ENCODE measurements at places on chromosomes 11 and 22.
A peak's percentile ranks its signal among the peaks of the same experiment; 100 is the strongest.

DNA sequence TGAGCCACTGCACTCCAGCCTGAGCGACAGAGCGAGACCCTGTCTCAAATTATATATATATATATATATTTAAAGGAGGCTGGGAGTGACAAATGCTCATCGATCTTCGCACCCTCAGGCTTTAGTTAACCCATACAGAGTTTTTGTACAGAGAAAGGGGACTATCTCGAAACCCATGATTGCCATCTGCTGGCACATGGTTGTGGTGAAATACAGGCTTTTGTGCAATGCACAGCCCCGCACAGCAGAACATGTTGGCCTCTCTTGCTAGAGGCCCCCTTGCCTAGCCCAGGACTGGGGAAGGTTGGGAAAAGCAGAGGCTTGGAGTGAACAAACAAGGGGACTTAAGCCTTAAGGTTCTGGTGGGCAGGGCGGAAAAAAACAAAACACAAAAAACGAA is 3.6 kb downstream of the MYBPC3 start:
- DNase-seq = peak; percentile 31

DNA sequence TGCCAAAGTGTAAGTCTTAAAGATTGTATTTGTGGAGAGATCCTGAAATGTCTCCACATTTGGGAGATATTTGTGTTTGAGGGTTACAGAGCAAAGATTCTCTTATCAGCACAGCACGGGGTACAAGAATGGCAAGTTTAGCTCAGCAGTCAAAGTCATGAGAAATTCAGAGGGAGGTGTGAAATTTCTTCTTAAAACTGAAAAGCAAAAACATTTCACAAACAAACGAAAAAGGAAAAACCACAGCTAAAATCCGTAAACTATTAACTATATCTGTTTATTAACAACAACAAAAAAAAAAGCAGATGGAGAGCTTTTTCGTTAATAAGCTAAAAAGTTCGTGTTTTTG is 40.9 kb upstream of the ETS1 start:
- no peak for DNase-seq

- DNase-seq = peak; percentile 71
These were observed 63.0 kb downstream of the PPFIBP2 start for GRCh38 chr11:7576726-7577290.

GRCh38 chr22:28231441-28231840 is 312.4 kb upstream of the PITPNB start:
- DNase-seq = peak; percentile 52

DNA sequence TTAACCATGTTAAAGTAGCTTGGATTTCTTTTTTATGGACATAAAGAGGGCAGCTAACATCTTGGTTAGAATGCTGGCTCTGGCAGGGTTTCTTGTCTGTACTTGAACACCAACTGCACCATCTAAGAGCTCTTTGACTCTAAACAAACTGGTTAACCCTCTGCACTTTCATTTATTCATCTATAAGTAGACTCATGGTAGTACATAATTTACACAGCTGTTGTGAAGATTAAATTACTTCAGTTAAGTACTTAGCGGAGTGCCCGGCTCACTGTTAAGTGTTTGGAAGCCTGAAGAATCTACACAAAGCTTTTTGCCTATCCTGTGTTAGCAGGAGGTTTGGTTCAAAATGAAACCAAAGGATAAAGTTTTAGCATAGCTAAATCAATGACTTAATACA is 846.2 kb upstream of the API5 start:
- DNase-seq = no peak

GRCh38 chr22:39943953-39944872 is 16.0 kb upstream of the TMA7B start:
- no peak for DNase-seq

GRCh38 chr11:119897046-119897440 is 168.0 kb upstream of the NECTIN1 start:
- DNase-seq = no peak

DNA sequence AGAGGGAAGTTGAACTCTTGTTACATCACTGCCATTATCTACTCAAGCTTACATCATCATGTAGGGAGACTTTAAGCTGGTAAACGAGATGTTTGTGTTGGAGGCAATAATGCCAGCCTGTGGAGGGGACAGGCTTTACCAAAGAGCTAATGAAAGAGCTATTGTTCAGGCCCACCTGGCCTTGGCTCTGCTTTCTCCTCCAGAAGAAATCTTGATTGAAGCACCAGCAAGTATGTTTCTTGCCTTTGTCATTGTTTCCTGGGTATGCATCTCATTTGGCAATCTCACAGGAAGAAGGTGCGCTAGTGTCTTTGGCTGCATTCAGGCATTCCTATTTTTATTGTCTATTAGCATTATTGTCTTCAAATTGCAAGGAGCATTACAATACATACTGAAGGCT is 16.7 kb upstream of the CARD18 start:
- no peak for DNase-seq

DNA sequence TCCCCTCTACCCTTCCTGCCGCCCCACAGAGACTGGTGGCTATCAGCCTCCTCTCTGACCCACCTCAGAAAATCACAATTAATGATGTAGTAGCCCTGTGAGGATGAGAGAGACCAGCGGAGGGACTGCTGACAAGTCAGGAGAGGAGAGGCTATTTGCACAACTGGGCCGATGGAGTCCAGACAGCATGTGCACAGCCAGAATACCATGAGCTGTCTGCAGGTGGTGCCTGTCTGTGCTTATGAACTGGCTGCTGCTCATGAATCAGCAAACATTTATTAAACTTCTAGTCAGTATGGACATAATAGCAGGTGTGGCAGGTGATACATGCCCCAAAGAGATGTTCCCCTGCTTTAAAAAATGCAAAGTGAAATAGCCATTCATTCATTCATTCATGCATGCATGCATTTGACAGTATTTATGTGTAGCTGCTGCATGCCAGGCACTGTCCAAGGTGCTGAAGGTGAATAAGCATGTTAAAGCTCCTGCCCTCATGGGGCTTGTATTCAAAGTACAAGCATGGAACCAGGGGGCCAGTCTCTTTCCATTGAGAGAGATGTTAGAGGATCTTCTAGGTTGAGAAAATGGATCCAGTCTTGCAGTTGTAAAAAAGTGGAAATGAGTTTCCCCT is 141.3 kb downstream of the GRIK4 start:
- peak; percentile 19 for DNase-seq

DNA sequence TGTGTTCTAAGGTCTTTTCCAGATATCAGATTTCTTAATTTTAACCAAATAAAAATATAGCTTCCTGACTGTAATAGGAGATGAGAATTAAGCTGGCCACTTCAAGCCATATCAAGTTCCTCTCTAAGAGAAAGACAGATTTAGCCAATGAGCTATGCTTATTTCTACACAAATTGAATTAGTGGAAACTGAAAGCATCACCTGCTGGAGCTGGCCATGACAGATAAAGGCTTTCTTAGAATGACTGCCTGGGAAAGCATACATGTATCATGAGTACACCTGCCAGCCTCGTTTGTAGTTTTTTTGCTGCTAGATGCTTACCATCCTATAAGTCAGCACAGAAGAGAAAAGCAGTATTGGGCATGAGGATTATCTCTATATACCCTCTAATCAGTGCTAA is 53.5 kb upstream of the DBX1 start:
- DNase-seq = no peak

GRCh38 chr11:47469361-47470179 is 20.6 kb upstream of the RAPSN start:
- peak; percentile 35 for DNase-seq

GRCh38 chr11:44524751-44525201 is 40.7 kb upstream of the CD82 start:
- no peak for DNase-seq

DNA sequence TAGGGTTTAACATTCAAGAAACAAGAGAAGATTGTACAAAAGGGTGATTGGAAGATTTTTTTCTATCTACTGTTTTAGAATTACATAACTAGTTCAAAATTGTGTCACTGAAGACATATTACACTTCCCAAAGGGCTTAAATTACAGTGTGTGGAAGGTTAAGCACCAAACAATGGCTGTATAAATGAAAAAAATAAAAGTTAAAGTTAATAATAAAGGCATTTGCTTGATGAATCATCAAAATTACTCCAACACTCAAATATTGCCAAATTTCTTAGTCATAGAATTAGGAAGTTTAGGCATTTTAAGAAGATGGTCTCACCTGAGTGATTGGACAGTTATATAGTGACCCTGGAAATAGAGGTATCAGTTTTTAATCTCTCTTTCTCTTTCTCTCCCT is 227.6 kb upstream of the CARD18 start:
- DNase-seq = peak; percentile 17

- DNase-seq = peak; percentile 92
These were observed 345.0 kb downstream of the TBC1D22A start for GRCh38 chr22:47107431-47107830.
